Osteoblast (primary cell): ENCODE measurements at places on chromosomes 6 and 20. TPM values are rescaled to one million over a fixed set of nuclear protein-coding genes. Genes with fewer than 3 reads are reported as not detected.

- peak; percentile 56 for DNase-seq
Observed at GRCh38 chr6:54070025-54070424, 41.2 kb upstream of the MLIP start.

DNA sequence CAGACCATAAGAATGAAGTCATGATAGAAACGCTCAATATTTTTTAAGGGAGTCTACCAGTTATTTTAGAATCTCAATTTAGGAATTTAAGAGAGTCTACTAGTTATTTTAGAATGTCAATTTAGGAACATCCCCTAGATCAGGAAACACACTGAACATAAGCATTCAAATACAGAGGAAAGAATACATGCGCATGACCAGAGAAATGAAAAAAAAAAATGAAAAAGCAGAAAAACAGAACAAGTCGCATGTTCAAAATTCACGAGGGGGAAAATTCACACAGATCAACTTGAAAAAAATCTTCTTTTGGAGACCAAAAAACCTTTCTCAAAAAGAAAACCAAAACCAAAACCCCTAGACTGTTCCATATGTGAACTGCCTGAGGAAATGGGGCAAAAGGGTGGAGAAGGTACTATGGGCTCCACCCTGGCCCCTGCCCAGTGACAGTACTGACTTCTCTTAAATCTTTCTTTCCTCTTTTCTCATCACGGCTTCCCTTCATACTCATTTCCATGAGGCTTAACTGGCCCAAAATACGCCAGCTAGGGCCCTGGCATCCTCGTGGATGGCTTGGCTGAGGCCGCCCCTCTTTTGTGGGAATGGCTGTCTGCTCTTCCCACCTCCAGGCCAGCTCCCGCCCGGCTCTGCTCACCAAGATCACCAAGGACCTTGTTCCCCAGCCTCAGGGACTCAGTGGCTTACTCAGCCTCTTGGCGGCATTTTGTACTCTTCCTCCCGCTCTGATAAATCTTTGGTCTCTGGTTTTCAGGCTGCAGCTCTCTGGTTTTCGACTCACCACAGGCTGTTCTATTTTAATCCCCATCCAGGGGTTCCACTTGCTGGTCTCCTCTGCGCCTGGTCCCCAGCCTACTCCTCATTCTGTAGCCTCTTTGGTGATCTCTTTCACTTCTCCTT is 11.2 kb downstream of the ZBTB2 start:
- DNase-seq = peak; percentile 60

- DNase-seq = no peak
Observed at GRCh38 chr6:56475736-56476457, 166.8 kb downstream of the DST start.

DNA sequence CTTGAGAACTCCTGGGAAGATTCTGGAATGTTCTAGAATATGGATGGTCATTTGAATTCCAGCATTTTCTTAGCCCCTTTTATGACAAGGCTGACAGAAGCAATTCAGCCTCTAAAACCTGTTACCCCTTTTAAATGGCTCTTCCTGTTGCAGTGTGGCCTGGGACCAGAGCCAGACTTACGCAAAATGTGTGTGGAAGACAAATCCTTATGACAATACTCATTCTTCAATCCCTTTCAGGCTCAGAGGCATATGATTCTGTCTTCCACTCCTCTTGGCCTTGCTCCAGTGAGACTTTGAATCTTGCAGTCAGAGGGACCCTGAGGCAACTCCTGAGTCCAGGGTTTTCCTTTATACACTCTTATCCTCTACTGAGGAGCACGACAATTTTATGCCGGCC is 287.0 kb downstream of the CLIC5 start:
- DNase-seq = no peak

Gene PGC
- total RNA-seq = not detected in 2 replicates
